ENCODE measurements at places on chromosomes 16 and 17.

DNA sequence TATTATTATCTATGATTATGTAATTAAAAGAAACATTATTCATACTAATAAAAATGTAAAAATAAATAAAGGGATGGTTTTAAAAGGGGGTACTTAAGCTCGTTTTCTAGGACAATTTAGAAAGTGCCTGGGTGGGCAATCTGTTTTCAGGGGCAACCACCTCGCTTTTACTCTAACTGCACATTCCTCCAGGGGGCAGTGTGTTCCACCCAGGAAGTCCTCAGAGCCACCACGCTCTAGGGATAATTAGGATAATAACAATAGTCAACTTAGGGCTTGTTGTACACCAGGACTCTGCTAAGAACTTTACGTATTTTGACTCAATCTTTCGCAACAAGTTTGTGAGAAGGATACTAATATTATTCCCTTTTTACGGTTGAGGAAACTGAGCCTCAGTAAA lies 396.7 kb upstream of the MAF start:
- DNase-seq, result no peak

DNA sequence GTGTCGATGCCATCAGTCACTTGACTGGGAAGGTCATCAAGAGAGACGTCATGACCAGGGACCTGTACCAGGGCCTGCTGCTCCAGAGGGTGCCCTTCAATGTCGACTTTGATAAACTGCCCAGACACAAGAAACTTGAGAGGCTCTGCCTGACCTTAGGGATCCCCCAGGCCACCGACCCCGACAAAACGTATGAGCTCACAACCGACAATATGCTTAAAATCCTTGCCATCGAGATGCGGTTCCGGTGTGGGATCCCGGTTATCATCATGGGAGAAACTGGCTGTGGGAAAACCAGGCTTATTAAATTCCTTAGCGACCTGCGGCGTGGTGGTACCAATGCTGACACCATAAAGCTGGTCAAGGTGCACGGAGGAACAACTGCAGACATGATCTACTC lies 69.6 kb upstream of the ENDOV start:
- DNase-seq, result no peak

DNA sequence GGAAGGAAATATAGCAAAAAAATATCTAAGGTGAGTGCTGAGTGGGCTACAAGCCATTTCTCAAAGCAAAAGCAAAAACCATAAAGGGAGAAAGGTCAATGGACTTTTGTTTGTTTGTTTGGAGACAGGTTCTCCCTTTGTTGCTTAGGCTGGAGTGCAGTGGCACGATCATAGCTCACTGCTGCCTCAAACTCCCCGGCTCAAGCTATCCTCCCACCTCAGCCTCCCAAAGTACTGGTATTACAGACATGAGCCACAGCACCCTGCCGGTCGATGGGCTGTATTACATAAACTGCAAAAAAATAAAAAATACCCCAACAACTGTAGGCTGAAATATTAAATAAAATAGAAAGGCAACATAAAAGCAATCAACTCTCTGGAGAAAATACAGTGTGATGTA lies 3.5 kb upstream of the RBBP6 start:
- DNase-seq, result no peak

GRCh38 chr16:11880007-11880406 lies 28.7 kb upstream of the RSL1D1 start:
- no peak for DNase-seq

GRCh38 chr16:46621934-46622676 lies 926 bp upstream of the SHCBP1 start:
- no peak for DNase-seq

DNA sequence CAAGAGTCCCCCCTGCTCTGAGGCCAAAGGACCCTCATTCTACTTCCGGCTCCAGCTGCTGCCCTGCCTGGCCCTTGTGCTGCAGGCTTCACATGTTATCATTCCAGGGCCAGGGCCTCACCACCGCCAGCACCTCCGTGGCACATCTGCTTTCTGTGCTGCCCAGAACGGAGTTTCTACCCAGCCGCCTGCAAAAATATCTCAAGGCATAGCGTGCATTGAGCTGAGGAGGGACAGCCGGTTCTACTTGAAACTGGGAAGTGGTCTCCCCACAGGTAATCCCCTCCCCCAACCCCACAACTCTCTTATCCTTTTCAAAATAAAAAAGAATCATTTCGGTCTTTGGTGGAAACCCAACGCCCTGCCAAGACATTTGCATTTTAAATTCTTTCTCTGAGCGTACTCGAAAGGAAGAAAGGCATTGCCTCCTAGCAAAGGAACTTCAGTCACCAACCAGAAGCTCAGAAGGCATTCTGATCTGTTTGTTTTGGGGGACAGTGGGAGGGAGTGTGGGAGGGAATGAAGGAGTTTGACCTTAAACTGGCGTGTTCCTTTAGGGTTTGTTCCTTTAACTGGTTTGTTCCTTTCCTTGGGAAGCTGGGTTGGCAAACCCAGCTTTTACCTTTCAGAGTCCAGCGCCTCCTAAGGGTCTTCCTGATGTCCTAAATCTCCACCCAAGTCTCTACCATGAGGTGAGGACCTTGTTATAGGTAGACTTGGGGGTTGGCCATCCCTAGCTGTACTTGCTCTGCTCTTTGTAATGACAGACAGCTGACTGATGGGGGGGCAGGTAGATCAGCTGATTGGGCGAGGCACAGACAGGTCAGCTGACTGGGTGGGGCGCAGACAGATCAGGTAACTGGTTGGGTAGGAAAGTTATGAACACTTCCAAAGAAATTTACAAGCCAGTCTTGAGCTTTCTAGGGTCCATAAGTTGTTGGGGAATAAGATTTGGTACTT lies 33.4 kb upstream of the PIK3R6 start:
- no peak for DNase-seq

GRCh38 chr17:64773836-64774761 lies 112.0 kb upstream of the SMURF2 start:
- DNase-seq, result no peak

DNA sequence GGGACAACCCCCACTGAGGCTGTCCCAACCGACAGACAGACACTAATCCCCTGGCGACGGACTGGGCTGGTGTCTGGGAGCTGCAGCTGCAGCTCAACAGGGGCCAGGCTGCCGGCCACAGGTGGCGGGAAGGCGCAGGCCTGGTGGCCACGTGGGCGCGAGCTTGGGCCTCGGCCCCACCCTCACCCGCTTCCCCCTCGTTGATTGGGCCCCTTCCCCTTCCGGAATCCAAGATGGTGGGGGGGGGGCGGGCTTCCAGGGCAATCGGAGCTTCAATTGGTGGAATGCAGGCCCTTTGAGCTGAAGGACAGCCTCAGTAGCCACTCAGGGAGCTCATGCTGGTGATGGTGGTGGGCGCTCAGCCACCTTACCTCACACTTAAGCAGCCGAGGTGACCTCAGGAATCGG lies 8.7 kb upstream of the TBX4 start:
- DNase-seq, result no peak

DNA sequence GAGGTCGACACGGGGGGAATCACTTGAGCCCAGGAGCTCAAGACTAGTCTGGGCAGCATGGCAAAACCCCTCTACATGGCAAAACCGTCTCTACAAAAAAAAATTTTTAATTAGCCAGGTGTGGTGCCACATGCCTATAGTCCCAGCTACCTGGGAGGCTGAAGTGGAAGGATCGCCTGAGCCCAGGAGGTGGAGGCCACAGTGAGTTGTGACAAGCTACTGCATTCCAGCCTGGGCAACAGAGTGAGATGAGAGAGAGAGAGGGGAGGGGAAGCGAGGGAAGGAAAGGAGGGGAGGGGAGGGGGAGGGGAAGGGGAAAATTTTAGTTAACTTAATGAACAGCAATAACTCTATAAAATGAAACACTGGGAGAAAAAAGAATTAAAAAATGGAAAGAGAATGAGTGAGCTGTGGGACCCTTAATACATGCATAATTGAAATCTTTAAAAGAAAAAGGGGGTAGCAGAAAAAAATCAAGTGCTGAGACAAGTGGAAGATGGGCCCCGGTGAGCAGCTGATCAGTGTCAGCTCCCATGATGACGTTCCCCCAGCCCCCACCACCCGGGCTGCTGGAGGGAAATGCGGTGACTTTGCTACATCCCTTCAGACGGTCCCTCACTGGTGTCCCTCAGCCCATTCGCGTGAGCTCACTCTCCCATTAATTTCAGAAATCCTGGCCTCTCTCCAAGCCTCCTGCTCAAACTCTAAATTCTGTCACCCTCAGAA lies 2.7 kb downstream of the ASGR2 start:
- DNase-seq, result no peak

- no peak for DNase-seq
These were observed 51.3 kb upstream of the TAC4 start for GRCh38 chr17:49899191-49899485.

DNA sequence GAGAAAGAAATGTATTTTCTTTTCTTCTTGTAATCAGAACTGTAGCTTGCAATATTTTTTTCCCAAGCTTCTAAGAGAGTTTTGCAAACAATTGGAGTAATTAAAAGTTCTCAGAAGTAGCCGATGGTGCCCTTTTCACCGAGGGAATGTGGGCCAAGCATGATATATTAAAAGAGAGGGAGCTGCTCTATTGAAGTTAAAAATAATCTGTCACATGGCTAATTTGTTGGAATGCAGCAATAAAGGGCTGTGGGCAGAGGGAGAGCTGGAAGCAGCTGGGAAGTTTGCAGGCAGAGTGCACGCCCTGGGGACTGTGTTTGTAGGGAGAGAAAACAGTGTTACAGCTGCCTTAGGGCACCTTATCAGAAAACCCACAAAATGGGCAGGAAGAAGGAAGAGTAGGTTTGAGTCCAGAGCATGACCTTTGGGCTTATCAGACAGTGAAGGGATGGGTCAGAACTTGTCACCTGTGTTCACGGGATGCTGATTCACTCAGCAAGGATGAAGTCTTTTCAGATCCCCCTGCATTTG lies 18.5 kb upstream of the TERF2 start:
- DNase-seq, result no peak

- DNase-seq, result no peak
These were observed 1.6 kb upstream of the ODF4 start for GRCh38 chr17:8337802-8338752.

- peak; percentile 48 for DNase-seq
These were observed 39.7 kb upstream of the MEAK7 start for GRCh38 chr16:84544031-84544773.

DNA sequence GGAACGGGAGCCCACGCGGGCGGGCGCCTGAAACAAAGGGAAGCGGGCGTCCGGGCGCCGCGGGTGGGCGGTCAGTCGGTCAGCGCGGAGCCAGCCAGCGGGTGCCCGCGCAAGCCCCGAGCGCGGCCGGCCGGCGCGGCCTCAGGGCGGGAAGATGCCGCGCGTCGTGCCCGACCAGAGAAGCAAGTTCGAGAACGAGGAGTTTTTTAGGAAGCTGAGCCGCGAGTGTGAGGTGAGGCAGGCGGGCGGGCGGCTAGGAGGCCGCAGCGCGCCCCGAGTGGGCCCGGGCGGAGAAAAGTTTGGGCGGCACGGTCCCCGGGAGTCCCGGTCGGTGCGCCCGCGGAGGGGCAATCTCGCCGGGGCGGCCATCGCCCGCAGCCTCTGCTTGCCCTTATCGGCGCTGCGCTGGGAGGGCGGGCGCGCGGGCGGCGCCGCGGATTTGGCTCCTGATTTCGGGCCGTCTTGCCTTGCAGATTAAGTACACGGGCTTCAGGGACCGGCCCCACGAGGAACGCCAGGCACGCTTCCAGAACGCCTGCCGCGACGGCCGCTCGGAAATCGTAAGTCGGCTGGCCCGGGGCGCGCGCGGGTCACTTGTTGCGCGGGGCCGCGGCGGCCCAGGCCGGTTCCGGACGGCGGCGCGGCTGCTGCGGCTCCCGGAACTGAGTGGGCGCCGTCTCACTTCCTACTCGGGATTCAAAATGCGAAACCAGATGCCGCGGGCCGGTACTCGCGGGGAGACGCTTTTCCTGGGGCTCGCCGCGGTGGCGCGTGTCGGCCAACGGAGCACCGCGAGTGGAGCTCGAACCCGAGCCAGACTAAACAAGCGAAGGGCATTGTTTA lies 526 bp downstream of the CBFB start:
- DNase-seq, result peak; percentile 59

DNA sequence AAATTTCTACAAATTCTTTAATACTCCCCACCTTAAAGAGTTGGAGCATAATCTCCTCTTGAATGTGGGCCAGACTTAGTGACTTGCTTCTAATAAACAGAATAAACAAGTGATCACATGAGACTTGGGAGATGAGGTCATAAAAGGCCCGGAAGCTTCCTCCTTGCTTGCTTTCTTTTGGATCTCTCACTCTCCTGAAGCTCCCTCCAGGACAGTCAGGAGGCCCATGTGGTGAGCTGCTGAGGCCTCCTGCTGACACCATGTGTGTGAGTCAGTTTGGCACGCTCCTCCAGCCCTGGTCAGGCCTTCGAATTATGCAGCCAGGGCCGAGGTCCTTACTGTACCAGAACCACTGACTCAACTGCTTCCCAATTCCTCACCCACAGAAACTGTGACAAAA lies 53.2 kb downstream of the NDEL1 start:
- DNase-seq, result no peak

DNA sequence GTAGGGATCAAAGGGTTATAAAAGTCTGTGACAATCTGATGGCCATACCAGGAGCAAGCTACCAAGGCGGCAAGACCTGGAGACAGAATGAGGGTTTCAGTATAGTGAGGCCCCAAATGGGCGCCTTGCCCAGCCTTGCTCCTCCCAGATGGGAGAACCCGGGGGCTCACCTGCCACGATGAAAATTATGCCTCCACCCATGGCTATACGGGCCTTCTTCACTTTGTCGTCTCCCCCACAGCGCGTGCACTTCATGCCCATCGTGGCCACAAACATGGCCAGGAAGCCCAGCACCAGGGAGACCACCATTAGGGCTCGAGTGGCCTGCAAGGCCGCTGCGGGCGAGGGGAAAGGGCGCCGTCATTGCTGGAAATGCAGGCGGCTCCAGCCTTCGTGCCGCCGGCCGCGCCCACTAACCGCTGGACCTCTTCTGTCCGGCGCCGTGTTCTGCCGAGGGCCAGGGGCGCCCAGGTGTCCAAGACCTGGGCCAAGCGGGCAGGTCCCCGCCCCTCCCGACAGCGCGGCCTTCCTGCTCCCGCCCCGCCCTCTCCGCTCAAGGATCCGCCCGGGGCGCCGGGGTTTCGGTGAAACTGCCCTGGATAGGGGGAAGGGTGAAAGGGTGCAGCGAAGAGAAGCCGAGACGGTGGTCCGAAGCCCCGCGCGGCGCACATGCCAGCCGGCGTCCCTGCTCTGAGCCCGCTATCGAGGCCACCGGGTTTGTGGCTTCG lies 1.5 kb downstream of the CLDN7 start:
- DNase-seq, result peak; percentile 42

DNA sequence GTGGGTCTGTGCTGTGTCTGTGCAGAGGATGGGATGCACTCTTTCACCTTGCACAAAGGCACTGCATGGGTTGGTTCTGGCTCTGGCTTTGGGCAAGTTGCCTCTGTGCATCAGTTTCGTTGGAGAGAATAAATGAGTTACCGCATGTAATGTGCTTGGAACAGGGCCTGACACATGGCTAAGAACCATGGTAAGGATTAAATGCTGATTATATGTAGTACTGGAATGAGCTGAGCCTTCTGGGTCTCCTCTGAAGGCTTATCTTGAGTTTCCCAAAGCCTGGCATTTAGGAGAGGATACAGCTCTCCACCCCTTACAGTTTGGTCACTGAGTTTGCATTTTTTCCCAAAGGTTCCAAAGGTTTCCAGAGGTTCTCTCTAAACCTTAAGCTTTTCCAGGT lies 69.1 kb downstream of the KSR1 start:
- DNase-seq, result no peak

Measured in stimulated activated CD4-positive, alpha-beta T cell treated with anti-CD3 and anti-CD28 coated beads, Interleukin-12 subunit alpha, Interleukin-12 subunit beta, amount 100 ng/mL, for 4 hours (primary cell).